HuH-7.5 (cell line): ENCODE measurements at places on chromosomes 16 and 17.
A peak's percentile ranks its signal among the peaks of the same experiment; 100 is the strongest.

DNA sequence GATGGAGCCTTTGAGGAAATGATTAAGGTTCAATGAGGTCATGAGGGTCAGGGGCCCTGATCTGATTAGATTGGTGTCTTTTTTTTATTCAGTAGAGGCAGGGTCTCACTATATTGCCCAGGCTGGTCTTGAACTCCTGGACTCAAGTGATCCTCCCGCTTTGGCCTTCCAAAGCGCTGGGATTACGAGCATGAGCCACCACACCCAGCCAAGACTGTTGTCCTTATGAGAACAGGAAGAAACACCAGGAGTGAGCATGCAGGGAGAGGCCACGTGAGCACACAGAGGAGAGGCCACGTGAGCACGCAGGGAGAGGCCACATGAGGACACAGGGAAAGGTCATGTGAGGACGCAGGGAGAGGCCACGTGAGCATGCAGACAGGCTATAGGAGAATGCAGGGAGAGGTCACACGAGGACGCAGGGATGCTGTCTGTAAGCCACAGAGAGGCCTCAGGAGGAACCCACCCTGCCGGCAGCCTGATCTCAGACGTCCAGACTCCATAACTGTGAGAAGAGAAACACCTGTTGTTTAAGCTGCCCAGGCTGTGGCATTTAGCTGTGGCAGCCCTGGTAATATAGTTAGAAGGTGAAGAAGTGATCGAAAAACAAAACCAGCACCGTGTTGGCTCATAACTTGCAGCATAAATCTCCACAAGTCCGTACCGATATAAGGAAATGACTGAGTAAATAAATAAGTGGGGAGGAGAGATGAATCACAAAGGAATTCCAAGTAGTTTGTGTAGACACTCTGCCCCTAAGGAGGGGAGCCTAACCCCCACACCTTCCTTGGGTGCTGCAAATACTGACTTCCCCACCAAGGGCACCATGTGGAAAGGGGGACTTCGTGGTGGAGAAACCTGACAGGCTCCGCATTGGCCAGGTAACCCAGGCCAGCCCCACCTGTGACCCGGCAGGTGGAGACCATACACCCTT is 14.6 kb upstream of the CSNK1D start:
- DNase-seq = no peak

GRCh38 chr16:72191551-72191950 is 19.6 kb upstream of the PMFBP1 start:
- DNase-seq = no peak

DNA sequence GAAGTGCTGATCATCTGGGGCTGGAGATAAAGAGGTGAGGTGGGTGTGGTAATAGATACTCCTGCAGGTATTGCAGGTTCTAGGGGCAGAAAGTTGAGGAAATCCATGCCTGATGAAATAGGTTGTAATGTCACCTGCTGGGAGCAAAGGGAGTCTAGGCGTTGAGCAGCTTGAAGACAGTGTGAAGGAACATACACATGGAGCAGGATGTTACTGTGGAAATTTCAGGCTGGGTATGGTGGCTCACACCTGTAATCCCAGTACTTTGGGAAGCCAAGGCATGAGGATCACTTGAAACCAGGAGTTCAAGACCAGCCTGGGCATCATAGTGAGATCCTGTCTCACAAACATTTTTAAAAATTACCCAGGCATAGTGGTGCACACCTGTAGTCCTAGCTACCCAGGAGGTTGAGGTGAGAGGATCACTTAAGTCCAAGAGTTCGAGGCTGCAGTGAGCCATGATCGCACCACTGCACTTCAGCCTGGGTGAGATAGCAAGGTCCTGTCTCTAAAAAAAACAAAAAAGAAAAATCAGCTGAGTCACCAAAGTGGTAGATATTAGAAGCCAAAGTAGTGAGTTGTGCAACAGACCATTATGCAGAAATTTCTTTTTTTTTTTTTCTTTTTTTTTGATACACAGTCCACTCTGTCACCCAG is 9.1 kb upstream of the CRYBA1 start:
- no peak for DNase-seq

DNA sequence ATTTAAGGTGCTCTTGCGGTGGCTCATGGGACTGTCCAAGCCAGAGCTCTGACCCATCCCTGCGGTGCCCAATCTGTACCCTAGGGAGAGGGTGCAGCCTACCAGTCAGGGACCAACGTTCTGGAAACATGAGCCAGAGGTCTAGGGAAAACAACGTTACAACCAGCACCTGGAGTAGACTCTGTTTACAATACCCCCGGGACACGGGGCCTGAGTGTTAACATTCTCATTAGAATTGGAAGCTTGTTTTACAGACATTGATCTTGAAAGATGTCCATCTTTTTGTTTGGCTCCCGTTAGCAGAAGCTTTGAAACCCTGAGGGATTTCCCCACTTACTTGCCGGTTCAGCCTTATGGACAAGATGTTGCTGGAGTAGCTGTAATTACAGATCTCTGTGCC is 6.9 kb downstream of the WIPI1 start:
- no peak for DNase-seq

GRCh38 chr16:55145771-55146603 is 178.0 kb upstream of the IRX6 start:
- no peak for DNase-seq

DNA sequence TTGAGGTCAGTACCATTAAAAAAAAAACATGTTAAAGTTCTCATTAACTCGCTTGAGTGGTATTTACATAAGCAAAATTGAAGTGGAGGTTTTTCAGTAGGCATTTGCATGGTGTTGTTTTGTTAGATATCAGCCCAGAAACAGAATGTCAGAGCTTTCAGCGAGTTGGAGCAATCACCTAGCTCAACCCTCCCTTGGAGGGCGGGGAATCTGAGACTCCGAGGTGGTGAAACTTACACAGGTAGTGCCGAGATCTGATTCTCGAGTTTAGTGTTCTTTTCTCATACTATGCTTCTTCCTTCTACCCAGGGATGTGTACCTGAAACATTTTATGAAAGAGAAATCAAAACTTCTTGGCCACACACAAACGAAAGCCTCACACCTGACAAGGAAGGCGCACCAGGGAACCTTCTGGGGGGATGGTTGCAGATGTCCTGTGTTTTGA is 6.6 kb downstream of the SEC14L1 start:
- DNase-seq = no peak

GRCh38 chr17:28597606-28598383 is 1.0 kb downstream of the SPAG5 start:
- peak; percentile 62 for DNase-seq

- DNase-seq = no peak
Measured at GRCh38 chr16:75247249-75247648, 4.2 kb downstream of the BCAR1 start.

DNA sequence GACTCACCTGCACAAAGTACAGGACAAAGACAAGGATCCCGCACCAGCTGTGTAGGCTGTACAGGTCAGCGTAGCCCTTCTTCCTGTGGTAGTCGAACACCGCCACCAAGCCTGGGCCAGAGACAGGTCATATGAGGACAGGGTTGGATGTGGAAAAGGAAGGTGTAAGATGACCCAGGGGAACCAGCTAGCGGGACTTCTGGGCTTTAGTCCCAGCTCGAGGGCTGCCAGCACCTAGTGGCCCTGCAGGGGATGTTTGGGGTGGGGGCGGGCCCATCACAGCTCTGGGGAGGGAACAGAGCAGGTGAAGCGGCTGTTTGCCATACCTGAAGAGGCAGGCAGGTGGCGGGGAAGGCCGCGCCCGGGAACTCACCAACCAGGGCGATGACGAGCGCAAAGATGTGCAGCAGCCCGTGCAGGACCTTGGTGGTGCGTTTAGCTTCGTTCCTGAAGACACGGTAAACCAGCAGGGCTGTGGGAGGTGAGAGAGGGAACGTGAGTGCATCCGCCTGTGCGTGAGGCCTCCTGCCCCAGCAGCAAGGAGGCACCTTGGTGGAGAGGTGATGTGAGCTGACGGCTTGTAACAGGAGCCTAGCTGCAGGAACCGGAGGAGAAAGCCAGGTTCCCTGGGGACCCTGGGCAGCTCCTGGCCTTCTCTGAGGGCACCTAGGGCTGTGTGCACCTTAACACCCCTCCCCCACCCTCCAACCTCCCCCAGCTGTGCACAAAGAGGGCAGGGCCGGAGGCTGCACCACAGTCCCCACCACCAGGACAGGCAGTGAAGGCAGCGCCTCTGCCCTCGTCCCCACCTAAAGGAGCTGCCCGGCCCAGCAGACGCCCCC is 10.2 kb downstream of the CYB561 start:
- DNase-seq = peak; percentile 72

- DNase-seq = no peak
Measured at GRCh38 chr17:50689251-50689650, 18.5 kb downstream of the ANKRD40 start.

DNA sequence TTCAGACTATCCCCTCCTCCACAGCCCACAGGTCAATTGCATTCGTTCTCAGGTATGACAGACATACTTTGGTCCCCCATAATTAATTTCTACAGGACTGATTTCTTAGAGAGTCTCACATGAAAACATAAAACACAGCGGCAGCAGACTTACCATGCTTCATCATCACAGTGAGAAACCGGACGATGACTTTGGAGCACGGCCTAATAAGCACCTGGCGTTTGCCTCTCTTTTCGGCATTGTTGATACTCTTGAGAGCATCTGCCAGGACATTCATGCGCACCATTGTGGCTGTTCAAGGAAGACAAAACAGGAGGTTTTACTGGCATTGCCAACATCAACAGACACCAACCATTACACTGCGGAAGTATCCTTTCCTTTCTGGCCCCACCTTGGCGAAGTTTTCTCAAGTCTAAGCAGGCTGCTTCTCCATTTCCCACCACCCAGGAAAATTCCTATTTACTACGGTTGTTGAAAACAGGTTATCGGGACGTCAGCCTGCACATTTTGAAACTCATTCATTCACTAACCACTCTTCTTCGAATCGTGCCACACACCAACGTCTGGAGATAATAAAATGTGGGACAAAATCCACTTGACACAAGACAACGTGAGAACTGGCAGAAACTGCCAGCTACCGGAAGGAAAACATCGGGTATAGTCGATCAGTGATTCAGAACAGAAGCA is 1.2 kb downstream of the RPS15A start:
- no peak for DNase-seq

- no peak for DNase-seq
Measured at GRCh38 chr17:76659928-76660655, 16.5 kb upstream of the ST6GALNAC1 start.

- DNase-seq = no peak
Measured at GRCh38 chr17:4354862-4355514, 11.5 kb downstream of the UBE2G1 start.

- DNase-seq = no peak
Measured at GRCh38 chr17:80812362-80813088, 179.1 kb upstream of the CHMP6 start.

GRCh38 chr16:69814078-69814477 is 51.9 kb downstream of the WWP2 start:
- DNase-seq = no peak

DNA sequence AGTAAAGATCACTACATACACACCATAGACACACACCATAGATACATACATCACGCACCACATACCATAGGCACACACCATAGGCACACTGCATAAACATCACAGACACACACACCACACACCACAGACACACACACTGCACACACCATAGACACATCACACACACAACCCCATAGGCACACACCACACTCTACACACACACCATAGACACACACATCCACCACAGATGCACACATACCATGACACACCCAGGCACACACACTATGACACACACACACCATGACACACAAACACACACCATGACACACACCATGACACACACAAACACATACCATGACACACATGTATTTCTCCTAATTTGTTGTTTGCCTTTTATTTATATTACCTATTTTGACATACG is 14.1 kb downstream of the TBC1D16 start:
- no peak for DNase-seq

DNA sequence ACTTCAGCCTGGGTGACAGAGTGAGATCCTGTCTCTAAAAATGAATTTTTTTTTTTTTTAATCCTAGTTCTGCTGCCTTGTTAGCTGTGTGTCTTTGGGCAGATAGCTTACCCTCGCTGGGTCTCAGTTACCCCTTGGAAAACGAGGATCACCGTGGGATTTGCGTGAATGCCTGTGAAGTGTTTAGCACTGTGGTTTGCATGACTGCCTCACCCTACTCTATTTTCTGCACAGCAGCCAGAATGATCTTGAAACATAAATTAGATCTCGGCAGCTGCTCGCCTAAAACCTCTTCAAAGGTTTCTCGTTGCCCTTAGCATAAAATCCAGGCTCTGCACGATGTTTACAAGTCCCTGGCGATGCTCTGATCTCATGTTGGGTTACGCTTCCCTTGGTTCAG is 71.2 kb upstream of the GRIN2A start:
- no peak for DNase-seq

DNA sequence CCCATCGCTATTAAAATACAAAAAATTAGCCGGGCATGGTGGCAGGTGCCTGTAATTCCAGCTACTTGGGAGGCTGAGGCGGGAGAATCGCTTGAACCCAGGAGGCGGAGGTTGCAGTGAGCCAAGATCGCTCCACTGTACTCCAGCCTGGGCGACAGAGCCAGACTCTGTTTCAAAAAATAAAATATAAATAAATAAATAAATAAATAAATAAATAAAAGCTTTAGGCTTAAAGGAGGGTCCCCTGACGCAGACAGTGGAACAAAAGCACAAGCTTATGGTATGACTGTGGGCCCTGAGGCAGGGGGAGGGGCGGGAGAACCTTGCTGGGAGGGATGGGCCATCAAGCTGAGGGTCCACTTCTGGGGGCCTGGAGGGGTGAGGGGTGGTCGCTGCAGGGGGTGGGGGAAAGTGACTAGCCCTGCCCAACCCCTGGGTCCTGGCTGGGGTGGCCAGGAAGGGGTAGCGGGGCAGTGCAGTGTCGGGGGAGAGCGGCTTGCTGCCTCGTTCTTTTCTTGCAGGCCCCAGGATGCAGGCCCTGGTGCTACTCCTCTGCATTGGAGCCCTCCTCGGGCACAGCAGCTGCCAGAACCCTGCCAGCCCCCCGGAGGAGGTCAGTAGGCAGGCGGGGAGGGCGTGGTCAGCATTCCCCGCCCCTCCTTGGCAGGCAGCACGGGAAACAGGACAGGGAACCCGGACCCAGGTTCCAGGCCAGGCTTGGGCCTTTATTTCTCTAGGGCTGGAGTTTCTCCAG is 4.7 kb downstream of the SERPINF1 start:
- no peak for DNase-seq

DNA sequence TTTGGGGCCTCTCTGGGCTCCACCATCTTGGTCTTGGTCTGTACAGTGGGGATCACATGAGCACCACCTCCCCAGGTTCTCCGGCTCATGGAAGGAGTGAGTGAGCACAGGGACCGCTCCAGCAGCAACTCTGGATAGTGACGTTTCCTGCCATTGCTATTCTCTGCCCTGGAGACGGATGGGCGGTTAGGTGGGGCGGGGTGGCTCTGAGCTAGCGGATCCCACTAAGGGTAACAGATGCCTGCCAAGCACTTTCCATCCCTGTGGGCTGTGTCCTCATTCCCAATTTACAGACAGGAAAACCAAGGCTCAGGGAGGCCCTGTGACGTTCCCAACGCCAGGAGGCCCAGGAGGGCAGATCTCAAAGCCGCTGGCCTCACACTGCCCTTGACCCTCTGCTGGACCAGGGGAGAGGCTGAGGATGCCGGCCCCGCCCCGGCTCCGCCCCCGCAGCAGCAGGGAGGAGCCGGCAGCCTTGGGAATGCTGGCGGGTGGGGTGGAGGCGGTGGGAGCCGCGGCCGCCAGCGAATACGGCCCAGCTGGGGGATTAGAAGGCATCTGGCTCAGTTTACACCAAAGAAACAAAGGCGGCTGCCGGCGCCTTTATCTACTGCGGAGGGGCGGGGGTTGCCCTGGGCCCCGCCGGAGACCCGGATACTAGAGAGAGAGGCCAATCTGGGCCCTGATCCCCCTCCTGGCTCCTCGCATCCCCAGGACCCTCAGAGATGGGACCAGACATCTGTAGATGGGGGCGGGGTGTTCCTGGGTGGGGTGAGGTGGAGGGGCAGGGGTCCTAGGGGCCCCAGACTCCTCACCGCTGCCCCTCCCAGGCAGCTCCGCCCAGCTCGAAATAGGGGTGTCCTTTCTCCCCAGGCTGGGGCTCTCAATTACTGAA is 122.3 kb upstream of the CIBAR2 start:
- peak; percentile 99 for DNase-seq
